ENCODE measurements at places on chromosomes 7 and 10. TPM values are rescaled to one million over a fixed set of nuclear protein-coding genes. Genes with fewer than 3 reads are reported as not detected.

GRCh38 chr10:121556918-121557573, 41.2 kb downstream of the FGFR2 start:
- no peak for DNase-seq
- H3K36me3 ChIP-seq = no peaks in the 10 kb centered on the region
- no peak overlapping the region for H3K4me3 ChIP-seq
- no peaks in the 10 kb centered on the region for H3K4me1 ChIP-seq
- no peaks in the 10 kb centered on the region for H3K27me3 ChIP-seq
- H3K27ac ChIP-seq = no peak overlapping the region

GRCh38 chr10:32516567-32517495, 70.9 kb downstream of the CCDC7 start:
- DNase-seq = no peak
- no peak overlapping the region for H3K27ac ChIP-seq
- H3K4me1 ChIP-seq = no peaks in the 10 kb centered on the region
- H3K36me3 ChIP-seq = no peaks in the 10 kb centered on the region

- H3K27me3 ChIP-seq = no peaks in the 10 kb centered on the region
- peaks cover 58% of the 10 kb centered on the region for H3K4me1 ChIP-seq
- DNase-seq = peak; percentile 69
These were observed 164.0 kb downstream of the FANK1 start for GRCh38 chr10:126060261-126060931.

DNA sequence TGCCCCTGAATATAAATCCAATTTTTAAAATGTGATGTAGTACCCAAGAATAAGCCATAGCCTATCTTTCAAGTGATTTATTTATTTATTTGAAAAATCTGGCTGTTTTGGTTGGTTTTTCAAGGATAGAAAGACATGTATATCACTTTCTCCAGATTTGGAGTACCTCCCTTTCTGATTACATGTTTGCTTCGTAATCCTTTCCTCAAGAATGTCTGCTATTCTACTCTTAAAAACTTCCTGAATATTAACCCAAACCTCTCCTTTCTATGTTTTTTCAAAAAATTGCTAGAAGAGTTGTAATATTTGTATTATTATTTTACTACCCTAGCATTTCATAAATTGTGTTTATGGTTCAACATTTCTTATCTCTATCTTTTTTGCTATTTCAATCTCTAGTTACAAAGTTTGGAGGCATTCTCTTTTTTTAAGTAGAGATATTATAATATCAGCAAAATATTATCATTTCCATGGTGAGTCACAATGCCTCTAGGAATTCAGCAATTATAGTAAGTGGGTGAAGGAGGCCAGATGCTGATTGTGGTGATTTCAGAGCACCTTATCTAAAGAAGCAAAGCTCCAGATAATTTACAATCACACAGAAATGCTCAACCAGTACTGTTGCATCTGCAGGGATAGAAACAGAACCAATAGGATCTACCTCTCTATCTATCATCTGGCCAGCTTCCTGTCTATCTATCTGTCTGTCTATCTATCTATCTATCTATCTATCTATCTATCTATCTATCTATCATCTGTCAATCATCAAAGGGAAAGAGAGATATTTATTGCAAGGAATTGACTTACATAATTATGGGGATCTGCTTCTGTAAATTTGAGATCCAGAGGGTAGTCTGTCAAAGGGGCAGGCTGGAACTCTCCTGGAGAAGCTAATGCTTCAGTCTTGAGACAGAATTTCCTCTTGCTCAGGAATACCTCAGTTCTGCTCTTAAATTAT, 412.5 kb upstream of the SEMA3C start:
- H3K27ac ChIP-seq = peak overlapping the region; percentile 47
- no peaks in the 10 kb centered on the region for H3K36me3 ChIP-seq
- peaks cover 25% of the 10 kb centered on the region for H3K4me1 ChIP-seq
- no peaks in the 10 kb centered on the region for H3K27me3 ChIP-seq
- DNase-seq = peak; percentile 49

DNA sequence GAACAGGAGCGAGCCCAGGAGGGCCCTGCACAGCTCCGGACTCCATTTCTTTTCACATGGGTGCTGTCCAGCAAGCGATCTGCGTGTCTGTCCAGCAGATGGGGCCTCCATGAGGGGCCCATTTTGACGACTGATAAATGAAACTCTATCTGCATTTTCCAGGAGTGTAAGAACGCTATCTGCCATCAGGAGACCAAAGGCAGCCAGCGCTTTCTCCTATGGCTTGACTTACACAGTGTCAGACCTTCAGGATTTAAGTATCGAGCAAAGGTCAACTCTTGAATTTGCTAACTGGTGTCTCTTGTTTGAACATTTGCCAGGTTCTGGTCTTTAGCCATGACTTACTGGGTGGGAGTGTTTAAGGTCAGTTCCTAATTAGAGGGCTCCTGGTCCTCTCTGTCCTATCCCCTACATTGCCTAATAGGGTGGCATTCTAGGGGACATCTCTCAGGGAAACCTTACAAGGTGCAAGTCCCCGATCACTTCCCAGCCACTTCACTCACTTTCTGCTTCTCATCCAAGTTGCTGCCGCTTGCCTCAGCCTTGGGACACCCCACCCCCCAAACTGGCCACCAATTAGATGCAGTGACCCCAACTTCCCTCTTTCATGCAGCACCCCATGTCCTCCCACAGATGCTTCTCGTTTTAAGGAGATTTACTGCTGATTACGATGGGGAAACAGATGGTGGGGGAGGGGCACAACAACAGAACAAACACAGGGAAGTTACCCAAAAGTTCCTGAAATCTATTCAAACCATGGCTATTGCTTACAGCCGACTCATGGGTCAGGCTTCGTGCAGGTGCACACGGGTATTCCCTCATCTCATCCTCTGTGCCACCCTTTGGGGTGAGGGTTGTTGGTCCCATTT, 20.0 kb downstream of the VSIR start:
- no peak overlapping the region for H3K4me3 ChIP-seq
- peaks cover 25% of the 10 kb centered on the region for H3K36me3 ChIP-seq
- H3K27me3 ChIP-seq = no peaks in the 10 kb centered on the region
- DNase-seq = peak; percentile 75

GRCh38 chr7:143426479-143427142, 16.6 kb upstream of the TAS2R60 start:
- H3K4me1 ChIP-seq = peaks cover 8% of the 10 kb centered on the region
- no peak for DNase-seq
- H3K27ac ChIP-seq = no peak overlapping the region
- no peaks in the 10 kb centered on the region for H3K27me3 ChIP-seq
- H3K36me3 ChIP-seq = no peaks in the 10 kb centered on the region
- H3K4me3 ChIP-seq = no peak overlapping the region

DNA sequence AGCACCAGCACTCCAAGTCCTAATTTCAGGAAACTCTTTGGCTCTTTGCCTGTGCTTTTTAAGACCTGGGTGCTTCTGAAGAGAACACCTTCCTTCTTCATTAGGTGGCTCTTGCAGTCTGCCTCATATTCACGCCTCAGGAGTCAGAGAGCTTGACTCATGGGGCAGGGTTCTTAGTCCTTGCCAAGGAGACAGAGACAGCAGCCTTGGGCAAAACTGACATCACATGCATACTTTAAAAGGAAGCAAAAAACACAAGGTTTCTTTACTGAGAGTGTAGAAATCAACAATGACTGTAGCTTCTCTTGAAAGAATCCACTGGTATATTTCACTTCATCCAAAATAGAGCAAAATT, 780.6 kb downstream of the INHBA start:
- peak overlapping the region; percentile 59 for H3K27ac ChIP-seq
- H3K36me3 ChIP-seq = no peaks in the 10 kb centered on the region
- DNase-seq = peak; percentile 85
- H3K27me3 ChIP-seq = no peaks in the 10 kb centered on the region
- no peak overlapping the region for H3K4me3 ChIP-seq
- H3K4me1 ChIP-seq = peaks cover 28% of the 10 kb centered on the region

DNA sequence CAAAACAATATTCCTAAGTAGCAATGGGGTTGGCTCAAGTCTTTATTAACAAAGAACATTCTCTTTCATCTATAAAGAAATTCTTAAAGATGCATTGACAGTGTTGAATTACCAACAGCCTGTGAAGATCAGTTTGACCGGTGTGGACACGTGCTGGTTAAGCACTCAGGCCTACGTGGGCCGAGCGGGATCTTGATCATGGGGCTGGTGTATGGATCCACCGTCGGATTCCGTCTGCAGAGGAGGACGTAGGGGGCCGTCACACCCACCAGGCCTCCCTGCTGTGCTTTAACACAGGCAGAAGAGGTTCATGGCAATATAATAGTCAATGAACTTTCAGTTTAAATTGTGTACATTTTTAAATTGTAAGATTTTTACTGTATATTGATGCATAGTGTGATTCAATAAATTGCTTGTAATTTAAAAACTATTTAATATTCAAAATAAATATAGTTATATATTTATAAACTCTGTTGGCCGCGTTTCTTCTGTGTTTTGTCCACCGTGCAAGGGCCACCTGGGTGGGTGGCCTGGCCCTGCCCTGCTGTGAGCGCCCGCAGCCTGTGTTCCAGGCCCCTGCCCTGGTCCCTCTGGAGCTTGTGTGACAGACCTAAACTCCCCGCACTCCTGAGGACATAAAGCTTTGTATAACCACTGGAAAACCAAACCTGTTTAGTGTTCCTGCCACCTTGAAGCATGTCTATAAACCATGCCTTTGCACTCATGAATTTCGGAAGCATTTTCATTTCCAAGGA, 1.9 kb upstream of the BHLHA15 start:
- no peak overlapping the region for H3K4me3 ChIP-seq
- H3K27ac ChIP-seq = no peak overlapping the region
- no peaks in the 10 kb centered on the region for H3K4me1 ChIP-seq
- H3K36me3 ChIP-seq = no peaks in the 10 kb centered on the region

The BICC1 gene
- 254 TPM for total RNA-seq

The TPST1 gene
- total RNA-seq = 137 TPM

The JCAD gene
- 47.0 TPM for total RNA-seq

The HECTD2 gene
- total RNA-seq = 17.1 TPM

The SPDYE2 gene
- not detected for total RNA-seq

The C10orf53 gene
- total RNA-seq = not detected

The BTBD16 gene
- not detected for total RNA-seq

Data from osteoblast (primary cell).